ENCODE measurements at places on chromosomes 6 and 20.

DNA sequence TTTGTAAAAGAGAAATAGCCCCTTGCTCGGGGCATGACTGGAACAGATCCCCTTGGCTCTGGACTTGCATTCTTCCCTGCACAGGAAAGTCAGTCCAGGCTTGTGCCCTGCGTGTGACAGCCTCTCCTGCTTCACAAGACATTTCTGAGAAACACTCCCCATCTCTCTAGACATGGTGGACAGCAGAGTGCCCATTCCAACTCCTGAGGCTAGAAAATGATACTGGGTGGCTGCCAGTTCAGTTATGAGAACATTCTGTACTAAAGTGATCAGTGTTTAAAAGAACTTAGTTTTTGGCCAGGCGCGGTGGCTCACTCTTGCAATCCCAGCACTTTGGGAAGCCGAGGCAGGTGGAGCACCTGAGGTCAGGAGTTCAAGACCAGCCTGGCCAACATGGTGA lies 41.3 kb downstream of the TGM3 start:
- DNase-seq = no peak

- DNase-seq = no peak
These were observed 3.8 kb upstream of the SPO11 start for GRCh38 chr20:57325632-57326356.

DNA sequence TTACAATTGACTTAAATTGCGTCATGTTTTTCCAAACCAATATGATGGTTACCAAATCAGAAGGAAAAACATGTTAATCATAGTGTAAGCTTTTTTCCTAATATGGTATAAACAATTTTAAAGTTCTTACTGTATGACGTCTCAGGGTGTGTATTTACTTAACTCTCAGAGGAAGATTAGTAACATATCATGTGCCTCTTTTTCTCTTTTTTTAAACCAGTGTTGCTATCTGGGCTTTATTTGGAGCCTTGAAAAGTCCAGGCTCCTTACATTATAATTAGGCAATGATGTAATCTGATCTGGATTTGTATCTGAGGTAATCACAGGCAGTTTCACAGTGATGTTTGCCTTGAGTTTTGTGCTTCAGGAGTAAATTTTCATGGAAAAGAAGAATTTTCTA lies 20.4 kb upstream of the RAB23 start:
- DNase-seq = no peak

DNA sequence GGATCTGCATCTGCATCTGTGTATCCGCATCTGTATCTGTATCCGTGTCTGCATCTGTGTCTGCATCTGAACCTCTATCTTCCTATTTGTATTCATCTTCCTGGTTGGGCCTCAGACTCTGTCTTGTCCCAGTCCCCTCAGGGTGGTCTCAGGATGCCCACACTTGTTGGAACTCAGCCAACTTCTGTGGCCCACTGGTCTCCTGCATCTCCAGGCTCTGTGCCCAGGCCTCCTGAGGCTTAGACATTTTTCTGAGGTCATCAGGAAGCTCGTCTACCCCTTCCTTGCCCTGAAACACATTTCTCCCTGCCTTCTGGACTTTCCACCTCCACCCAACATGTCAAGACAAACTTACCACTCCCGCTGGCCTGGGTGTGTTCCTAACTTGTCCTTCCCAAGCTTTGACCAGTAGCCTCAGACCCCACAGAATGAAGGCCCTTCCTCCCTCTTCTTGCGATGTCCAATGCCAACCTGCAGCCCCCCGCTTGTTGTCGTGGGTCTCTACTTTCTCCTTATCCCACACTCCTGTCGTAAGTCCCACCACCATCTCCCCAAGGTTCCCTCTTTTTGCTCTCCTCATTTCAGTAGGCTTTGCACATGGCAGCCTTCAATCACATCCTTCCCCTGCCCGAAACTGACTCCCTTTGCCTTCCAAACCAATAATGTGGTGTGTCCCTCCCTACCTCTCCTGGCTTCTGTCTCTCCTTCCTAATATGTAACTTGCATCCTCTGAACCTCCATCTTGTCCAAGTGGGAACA lies 176.5 kb downstream of the DLL1 start:
- DNase-seq = no peak

- no peak for DNase-seq
These were observed 7.8 kb upstream of the MRPS18A start for GRCh38 chr6:43695215-43695966.

DNA sequence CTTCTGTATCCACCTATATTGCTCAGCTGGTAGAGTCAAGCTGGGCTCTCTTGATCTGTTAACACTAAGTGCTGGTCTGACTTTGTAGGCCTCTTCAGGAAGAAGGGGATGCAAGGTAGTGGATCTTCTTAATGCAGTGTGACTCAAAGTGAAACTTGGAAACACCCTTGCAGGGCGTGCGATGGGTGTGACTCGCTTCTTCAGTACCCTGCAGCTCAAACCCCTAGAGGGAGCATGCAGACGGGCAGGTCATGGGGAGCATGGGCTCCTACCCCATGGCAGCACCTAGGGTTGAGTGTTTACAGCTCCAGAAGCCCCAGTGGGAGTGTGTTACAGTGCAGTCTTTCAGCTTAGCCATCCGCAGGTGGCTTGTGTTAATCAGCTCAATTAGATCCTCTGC lies 757 bp upstream of the SAMD3 start:
- peak; percentile 70 for DNase-seq

GRCh38 chr20:57953638-57954037 lies 243.8 kb upstream of the PMEPA1 start:
- DNase-seq = no peak

GRCh38 chr6:7528565-7528964 lies 12.9 kb upstream of the DSP start:
- DNase-seq = no peak

DNA sequence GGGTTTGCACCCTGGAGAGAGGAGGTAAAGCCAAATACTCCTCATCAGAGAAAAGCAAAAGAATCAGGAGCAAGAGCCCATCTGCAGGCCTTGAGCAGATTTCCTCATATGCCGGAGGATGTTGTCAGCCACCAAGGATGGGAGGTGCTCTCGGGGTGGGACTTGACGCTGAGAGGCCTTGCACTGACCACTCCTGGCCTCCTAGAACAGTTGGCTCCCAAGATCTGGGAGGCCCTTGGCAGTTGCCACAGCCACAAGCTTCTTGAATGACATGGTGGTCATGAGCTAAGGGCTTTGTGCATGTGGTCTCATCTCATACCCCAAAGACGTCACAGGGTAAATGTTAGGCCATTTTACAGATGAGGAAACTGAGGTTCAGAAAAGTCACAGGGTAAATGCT lies 75.2 kb upstream of the PMEPA1 start:
- DNase-seq = no peak

- no peak for DNase-seq
These were observed 69.6 kb upstream of the TULP1 start for GRCh38 chr6:35582315-35582714.

- no peak for DNase-seq
These were observed 30.1 kb downstream of the CDS2 start for GRCh38 chr20:5156675-5157448.

GRCh38 chr20:16263582-16263981 lies 309.7 kb downstream of the KIF16B start:
- no peak for DNase-seq

- no peak for DNase-seq
These were observed 221.5 kb upstream of the DEFB112 start for GRCh38 chr6:50271266-50271665.

GRCh38 chr6:3379482-3380060 lies 77.3 kb downstream of the SLC22A23 start:
- DNase-seq = no peak

- no peak for DNase-seq
These were observed 556.6 kb upstream of the CDH4 start for GRCh38 chr20:60695226-60696000.

DNA sequence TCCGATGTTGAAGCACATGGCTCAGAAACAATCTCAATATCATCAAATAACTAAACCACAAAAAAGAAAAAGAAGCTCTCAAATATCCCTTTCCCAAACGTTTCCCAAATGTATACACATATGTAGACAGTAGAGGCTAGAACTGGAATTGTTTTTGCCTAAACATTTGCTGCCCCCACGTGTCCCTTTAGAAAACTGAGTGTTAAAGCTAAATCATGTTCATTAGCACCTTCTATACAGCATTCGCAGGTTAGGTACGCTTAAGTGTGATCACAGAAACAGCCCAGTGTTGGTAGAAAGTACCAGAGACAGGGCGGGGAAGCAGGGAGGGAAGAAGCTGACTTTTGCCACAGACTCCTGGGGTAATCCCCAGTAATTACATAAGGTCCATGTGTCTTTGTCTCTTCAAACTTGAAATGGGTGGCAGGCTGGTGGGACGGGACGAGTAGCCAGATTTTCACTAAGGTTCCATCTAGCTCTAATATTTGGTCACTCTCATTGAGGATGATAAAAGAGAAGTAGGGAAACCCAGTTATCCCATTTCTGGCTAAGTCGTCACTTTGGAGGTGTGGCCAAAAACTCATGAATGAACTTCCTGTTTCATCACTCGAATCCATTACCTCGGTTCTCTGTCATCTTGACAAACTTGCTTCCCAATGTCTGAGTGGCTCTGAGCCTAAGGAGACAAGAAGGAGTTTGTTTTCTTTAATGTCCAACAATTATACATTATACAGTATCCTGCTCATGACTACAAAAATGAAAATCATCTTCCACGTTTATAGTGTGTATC lies 15.0 kb upstream of the TFAP2A start:
- DNase-seq = no peak

DNA sequence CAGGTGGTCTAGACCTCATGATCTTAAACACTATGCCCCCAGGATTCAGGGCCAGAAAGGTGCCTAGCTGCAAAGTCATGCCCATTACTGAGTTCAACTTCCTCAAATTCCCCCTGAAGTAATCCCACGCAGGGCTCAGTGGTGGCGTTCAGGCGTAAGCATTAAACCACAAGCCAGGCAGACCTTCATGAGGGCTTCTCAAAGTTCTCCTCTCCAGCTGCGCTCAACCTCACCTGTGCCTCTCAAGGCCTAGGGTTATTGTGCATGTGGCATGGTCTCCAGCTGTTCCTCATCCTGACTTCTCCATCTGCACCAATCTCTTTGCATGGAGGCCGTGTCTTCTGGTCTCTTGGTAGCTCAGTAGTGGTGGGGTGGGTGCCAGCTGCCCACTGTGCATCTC lies 113.6 kb downstream of the TSHZ2 start:
- no peak for DNase-seq

DNA sequence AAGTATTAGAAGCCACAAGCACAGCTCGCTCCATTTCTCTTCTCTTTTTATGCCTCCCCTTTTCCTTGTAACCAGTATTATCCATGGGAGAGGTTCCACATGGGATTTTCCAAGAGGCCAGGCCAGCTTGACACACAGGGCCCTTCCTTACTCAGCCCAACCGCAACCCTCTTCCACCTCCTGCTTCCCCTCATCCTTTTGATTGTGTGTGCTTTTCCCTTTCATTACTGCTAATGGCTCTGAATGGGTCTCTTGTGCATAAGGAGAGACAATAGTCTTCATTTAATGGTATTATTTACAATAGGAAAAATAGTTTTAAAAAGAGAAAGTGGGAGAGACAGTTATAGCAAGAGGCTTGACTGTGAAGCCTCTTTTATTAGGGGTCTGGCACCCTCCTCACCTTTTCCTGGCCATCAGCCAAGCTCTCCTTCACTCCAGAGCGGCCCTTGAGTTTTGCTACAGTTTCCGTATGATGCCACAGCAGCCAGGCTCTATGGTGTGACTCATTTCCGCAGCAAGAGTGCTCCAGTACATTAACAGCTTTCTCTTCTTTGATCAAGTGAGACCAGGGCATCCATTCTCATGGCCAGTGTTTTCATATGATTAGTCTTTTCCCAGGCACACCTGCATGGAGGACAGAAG lies 579.5 kb downstream of the TFAP2B start:
- DNase-seq = no peak

- no peak for DNase-seq
These were observed 214.4 kb downstream of the EYA2 start for GRCh38 chr20:47108994-47109393.

GRCh38 chr20:8228315-8228714 lies 96.2 kb downstream of the PLCB1 start:
- DNase-seq = no peak

- no peak for DNase-seq
These were observed 59.9 kb downstream of the MACROD2 start for GRCh38 chr20:14055127-14055742.

DNA sequence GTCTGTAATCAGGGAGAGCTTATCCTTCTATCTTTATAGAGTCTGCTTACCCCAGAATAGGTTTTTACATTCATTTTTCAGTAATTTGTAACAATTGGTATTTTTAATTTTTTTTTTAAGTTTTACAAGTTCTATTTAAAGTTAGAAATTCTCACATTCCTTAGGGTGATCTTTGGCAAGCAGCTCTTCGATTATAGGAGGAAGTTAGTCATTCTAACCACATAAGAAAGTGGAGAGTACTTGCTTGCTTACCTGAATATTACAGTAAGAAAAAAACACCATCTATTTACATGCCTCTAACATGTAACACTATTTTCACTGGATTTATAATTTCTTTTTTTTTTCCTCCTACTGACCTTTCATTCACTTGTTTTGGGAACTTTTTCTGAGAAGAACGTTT lies 6.7 kb downstream of the TSHZ2 start:
- DNase-seq = no peak

DNA sequence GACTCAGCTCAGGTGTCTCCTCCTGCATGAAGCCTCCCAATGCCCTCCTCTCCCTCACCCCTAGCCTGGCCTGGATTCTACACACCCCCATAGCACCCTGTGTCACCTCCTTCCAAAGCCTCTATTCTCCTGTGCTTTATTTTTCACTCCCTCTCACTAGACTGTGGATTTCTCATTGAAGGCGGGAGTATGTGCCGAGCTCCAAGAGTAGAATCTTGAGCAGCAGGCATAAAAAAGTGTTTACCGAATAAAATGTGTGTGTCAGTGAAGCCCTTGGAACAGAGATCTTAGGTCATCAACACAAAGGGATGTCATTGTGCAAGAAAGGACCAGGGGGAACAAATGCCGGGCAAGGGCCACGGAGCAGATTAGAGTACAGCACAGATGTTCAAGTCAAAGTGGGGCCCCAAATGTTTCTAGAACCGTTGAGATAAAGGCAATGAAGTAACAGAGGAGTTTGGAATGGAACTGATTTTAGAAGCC lies 106.1 kb upstream of the TMEM170B start:
- no peak for DNase-seq

- no peak for DNase-seq
These were observed 124.0 kb downstream of the ZFAND3 start for GRCh38 chr6:37943436-37944058.

- DNase-seq = no peak
These were observed 79.8 kb upstream of the CCN6 start for GRCh38 chr6:111973927-111974639.

GRCh38 chr6:37667050-37667814 lies 30.5 kb downstream of the MDGA1 start:
- DNase-seq = no peak

- peak; percentile 67 for DNase-seq
These were observed 92.8 kb downstream of the CLIC5 start for GRCh38 chr6:45922728-45923351.

DNA sequence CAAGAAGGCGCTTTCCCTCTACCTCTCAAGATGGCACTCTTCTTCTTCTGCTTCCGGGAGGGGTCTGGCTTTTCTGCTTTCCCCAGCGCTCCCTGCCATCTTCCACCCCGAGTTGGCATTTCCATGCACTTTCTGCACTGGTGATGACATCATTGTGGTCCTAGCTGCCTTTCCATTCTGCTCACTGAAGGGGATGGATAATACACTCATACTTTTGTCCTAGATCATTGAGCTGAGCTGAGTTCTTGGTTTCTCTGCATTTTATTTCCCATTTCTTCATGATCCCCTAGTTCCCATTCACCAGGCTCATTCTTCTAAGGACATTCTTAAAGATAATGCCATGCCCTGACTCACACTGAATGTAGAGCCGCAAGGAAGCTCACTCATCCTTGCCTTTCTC lies 96.7 kb downstream of the EDN1 start:
- DNase-seq = no peak

GRCh38 chr20:19275038-19275629 lies 62.7 kb downstream of the SLC24A3 start:
- DNase-seq = no peak
